Airway epithelial cell (primary cell): ENCODE measurements at places on chromosomes 5 and 9. TPM values are rescaled to one million over a fixed set of nuclear protein-coding genes. Genes with fewer than 3 reads are reported as not detected.

Gene SCGB3A2
- total RNA-seq: not detected in 2 replicates

Gene GKAP1
- 0.56 and 3.5 TPM in 2 replicates for total RNA-seq

Gene TAF11L2
- not detected in 2 replicates for total RNA-seq

Gene MARCOL
- not detected in 2 replicates for total RNA-seq

Gene ELAVL2
- total RNA-seq: 3.2 and 4.3 TPM in 2 replicates

Gene GFI1B
- total RNA-seq: not detected in 2 replicates

Gene CCNG1
- total RNA-seq: 88.4 and 97.4 TPM in 2 replicates

Gene TSSK1B
- total RNA-seq: 0.14 and 0.37 TPM in 2 replicates

Gene STPG3
- not detected in 2 replicates for total RNA-seq

Gene FAM81B
- total RNA-seq: not detected in 2 replicates

Gene AK8
- 0.28 and 0.85 TPM in 2 replicates for total RNA-seq

Gene SLC6A18
- total RNA-seq: not detected in 2 replicates

Gene TGFBI
- total RNA-seq: 499 and 586 TPM in 2 replicates

Gene LRRC19
- not detected in 2 replicates for total RNA-seq

Gene FGF18
- total RNA-seq: not detected in 2 replicates

Gene GRM6
- not detected in 2 replicates for total RNA-seq

Gene SLC6A3
- not detected in 2 replicates for total RNA-seq
